ENCODE measurements at places on chromosomes 1 and 21.

GRCh38 chr21:44593598-44594405 is 1.5 kb upstream of the KRTAP10-6 start:
- no peak for DNase-seq

DNA sequence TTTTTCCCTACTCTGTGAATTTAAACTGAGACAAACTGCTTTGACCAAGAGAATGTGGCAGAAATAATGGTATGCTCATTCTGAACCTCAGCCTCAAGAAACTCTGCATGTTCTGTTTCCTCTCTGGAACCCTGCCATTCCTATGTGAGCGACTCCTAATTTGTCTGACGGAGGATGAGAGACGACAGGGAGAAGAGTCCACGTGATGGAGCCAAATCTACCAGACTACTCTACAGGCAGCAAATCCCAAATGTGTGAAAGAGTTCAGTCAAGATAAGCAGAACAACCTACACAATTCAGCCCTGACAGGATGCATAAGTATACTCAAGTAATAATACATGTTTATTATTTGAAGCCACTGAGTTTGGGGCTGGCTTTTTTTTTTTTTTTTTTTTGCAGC is 153.5 kb downstream of the DPYD start:
- DNase-seq: no peak

- no peak for DNase-seq
These were observed 726 bp downstream of the TACSTD2 start for GRCh38 chr1:58576325-58576726.

GRCh38 chr1:59552007-59552406 is 255.1 kb downstream of the FGGY start:
- no peak for DNase-seq
